ENCODE measurements at places on chromosomes 1 and 21. TPM values are rescaled to one million over a fixed set of nuclear protein-coding genes. Genes with fewer than 3 reads are reported as not detected.

DNA sequence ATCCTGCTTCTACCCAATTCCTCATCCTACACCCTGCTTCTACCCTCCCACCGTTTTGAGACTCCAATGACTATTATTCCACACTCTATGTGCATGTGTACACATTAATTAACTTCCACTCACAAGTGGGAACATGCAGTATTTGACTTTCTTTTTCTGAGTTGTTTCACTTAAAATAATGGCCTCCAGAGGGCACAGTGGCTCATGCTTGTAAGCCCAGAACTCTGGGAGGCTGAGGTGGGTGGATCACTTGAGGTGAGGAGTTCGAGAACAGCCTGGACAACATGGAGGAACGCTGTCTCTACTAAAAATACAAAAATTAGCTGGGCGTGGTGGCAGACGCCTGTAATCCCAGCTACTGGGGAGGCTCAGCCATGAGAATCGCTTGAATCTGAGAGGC lies 464.8 kb downstream of the PTBP2 start:
- no peak for DNase-seq

GRCh38 chr1:203722909-203723308 lies 42.1 kb upstream of the LAX1 start:
- DNase-seq, result no peak

DNA sequence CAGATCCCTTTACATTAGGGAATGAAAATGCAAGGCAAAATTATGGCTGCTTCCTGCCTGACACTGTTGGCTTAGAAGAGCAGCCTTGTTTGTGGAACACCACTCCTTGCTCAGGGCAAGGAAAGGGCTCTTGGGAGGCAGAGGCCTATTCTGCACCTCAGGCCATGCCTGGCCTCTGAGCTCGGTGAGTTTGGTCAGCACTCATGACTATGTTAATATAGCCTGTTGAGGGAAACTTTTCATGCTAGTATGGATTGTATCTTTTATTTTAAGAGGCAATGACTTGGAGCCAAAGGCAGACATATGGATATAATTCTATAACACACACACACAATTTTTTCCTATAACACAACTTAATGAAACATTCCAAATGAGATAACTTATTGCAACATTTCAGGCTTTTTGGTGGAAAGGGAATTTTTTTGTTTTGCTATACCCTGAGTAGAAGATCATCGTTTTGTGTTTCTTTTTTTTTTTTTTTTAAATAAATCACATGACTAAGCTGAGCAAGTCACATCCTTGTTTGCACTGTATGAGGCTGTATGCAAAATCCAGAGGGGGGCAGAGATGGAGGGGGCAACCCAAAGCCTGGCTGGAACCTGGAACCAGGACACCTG lies 5.6 kb upstream of the YRDC start:
- no peak for DNase-seq

PTCH2 gene
- polyA plus RNA-seq, result 0.71 TPM

DNA sequence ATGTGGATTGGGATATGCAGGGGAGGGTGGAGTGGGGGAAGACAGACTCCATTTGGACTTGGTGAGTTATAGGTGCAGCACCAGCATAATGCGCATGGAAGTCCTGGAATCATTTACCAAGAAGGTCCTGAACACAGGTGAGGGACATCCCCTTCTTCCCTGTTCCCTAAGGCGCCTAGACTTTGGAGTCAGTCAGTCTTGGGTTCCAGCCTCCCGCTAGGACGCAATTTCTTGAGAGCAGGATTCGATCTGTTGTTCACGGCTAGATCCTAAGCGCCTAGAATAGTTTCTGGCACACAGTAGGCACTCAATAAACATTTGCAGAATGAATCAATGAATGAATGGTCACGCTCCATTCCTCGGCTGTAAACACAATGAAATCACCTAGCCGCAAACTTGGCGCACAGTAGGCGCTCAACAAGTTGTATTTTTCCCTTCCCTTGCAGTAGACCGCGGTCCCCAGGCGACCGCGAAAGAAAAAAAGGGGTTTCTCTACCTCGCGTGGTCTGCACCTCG lies 1.0 kb upstream of the AK4 start:
- no peak for DNase-seq

BATF3 gene
- polyA plus RNA-seq, result 1.8 TPM

CCDC18 gene
- 0.53 TPM for polyA plus RNA-seq

TNFRSF25 gene
- 6.4 TPM for polyA plus RNA-seq

DNA sequence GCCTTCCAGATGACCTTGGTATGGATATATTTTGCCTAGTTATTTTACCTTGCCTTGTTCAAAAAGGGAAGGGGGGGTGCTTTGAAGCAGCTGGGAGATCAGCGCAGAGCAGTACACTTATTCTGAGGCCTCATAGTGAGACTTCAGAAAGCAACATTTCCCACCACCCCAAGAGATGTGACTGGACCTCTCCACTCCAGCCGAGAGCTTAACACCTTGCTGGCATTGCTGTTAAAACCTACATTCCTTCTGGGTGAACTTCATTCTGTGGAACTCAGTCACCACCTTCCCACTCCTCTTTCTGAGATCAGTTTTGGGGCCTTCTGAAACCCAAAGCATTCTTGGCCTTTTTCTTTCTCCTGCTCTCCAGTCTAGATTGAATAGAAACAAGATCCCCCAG lies 148.7 kb downstream of the BARHL2 start:
- DNase-seq, result no peak

GRIK3 gene
- 3.3 TPM for polyA plus RNA-seq
